ENCODE measurements at places on chromosomes 2 and 18. TPM values are rescaled to one million over a fixed set of nuclear protein-coding genes. Genes with fewer than 3 reads are reported as not detected.

Gene LBH
- total RNA-seq = 548 TPM

Gene SLC5A7
- not detected for total RNA-seq

Gene TRIM43
- not detected for total RNA-seq

Gene RAD51AP2
- total RNA-seq = under 0.01 TPM

Gene PAX3
- total RNA-seq = not detected

Gene CSRNP3
- 2.9 TPM for total RNA-seq

DNA sequence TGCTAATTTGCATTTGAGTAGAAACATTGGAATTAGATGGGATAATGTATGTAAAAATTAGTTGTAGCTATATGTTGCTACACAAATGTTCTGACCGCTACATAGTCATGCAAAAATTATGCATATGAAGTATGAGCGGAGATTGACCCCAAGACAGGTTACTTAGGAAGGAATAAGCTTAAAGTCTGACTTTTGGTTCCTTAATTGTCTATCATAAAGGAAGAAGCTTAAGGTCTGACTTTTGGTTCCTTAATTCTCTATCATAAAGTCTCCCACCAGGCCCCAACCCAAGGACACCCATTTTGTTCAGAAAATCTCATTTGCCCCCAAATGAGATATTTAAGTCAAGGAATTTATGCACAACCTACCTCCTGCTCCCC lies 106.5 kb downstream of the EVA1A start:
- no peak for DNase-seq

Gene FOXI3
- not detected for total RNA-seq

DNA sequence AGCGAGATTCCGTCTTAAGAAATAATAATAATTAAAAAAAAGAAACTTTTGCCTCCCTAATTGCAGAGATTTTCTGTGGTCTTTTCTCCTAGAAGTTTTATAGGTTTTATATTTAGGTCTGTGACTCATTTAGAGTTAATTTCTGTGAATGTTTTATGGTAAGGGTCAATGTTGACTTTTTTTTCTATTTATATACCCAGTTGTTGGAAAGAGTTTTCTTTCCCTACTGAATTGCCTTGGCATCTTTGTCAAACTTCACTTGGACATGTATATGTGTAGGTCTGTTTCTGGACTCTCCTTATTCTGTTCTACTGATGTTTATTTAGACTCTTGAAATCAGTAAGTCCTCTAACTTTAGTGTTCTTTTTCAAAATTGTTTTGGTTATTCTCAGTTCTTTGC lies 5.5 kb downstream of the ZNF512 start:
- no peak for DNase-seq

GRCh38 chr2:127128445-127128904 lies 21.5 kb upstream of the BIN1 start:
- no peak for DNase-seq

DNA sequence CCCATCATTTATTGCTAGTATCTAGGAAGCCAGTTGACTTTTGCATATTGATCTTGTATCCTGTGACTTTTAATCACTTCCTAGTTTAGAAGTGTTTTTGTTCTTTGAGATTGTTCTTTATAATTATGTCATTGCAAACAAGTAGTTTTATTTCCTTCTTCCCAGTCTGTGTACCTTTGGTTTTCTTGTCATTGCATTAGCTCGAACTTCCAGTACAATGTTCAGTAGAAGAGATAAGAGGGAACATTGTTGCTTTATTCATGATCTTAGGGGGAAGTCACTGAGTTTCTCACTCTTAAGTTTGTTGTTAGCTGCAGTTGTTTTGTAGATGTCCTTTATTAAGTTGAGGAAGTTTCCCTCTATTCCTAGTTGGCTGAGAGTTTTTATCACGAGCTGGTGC lies 61.0 kb downstream of the TRAPPC12 start:
- DNase-seq = no peak

DNA sequence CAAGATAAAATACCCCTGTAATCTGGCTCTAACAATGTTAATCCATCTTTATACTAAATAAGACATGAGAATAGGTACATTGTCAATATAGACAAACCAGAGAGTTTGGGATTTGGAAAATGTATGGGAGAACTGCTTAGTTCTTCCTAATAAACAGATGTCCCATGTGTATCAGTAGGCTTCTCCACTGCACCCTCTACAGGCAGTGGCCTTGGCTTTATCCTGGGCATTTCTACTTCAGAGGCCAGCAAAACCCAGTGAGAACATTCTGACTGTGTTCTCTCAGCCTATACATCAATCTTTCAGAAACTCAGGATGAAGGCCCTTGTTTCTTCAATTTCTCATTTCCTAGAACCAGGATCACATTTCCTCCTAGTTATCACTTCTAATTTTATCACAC lies 1167.5 kb upstream of the ACVR2A start:
- DNase-seq = no peak

- DNase-seq = no peak
Observed at GRCh38 chr2:159219394-159219998, 67.0 kb downstream of the WDSUB1 start.

Gene ADAM23
- 9.5 TPM for total RNA-seq

Gene HS1BP3
- 25.9 TPM for total RNA-seq

Gene ZSWIM2
- total RNA-seq = not detected
